ENCODE measurements at places on chromosomes 16 and 17.

DNA sequence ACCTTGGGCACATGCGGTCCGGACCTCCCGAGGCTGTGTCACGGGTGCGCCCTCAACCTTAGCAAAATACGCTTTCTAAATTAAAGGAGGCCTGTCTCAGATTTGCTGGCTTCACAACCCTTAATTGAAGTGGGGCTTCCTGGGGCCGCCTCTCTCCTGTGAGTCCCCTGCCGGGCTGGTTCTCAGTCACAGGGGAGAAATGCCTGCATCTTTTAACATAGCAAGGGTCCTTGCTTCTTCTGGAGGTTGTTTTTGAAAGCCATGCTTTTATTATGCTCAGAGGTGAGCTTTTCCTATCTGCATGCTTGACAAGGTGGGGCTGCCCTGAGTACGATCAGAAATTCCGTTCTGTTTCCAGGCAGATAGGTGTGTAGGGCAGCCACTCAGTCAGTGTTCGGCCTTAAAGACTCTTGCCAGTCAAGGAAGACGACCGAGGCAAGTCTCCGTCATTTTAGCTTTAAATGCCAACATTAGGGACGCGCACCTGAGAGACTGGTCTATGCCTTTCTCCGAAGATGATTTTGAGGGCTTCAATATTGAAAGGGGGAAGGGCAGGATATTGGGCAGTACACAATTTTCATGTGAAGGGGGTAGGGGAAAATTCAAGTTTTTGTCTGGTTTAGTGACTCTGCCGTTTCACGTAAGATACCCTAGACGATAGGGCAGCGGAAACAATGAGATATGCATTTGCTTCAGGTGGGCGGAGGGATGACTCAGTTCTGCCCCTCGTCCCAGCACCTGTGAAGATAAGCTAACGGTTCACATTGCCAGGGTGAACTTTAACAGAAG lies 5.5 kb upstream of the SLC7A5 start:
- DNase-seq = no peak

DNA sequence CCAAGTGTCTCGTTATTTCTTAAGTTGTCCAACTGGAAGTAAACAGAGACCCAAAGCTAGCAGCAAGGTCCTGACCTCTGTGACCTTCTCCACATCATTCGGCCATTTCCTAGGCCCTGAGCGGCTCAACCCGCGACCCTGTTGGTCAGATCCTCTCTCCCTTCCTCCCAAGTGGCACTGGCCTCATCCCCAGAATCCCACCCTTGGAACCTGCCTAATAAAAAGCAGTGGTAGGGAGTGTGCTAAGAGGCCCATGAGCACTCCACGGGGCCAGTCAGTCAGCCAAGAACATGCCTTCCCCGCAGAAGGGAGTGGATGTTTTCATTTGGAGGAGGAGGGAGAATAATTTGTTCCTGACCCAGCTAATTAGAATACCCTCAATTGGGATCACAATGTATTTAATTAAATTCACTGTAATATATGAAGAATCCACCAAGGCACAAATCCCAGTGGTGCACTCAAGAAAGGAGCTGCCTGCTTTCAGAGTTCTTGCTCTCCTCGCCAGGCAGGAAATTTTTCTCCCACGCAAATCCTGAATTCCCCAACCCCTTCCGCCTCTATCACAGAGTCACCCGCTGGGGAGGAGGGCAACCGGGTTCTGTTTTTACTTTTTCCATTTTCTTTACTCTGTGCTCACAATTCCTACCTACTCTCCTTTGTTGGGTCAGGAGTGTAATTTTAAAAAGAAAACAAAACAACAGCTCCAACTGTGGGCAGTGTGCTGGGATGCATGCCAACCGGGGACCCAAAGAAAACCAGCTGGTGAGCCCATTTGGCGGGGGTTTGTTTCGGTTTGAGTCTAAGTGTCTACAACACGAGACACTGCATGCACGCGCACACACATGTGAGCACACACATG lies 153.4 kb downstream of the ZFHX3 start:
- DNase-seq = no peak

GRCh38 chr17:31744511-31744951 lies 114.5 kb downstream of the COPRS start:
- DNase-seq = no peak

- no peak for DNase-seq
These were observed 15.7 kb upstream of the MLKL start for GRCh38 chr16:74716355-74716754.

DNA sequence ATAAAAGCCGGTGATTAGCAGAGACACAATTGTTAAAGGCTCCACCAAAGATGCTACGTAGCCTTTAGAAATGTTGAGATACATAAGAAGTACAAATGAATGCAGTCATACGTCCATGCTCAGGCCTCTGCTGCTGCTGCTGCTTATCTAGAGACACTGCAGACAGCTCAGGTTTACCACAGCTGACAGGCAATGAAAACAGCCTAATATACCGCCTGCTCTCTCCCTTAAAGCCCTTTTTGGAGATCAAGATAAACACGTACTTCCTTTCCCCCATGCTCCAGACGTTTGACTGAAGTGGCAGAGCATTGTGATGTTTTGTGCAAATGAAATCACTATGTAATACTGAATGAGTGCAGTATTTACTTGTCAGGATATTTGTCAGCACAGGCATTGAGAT lies 185.3 kb downstream of the AATF start:
- no peak for DNase-seq

DNA sequence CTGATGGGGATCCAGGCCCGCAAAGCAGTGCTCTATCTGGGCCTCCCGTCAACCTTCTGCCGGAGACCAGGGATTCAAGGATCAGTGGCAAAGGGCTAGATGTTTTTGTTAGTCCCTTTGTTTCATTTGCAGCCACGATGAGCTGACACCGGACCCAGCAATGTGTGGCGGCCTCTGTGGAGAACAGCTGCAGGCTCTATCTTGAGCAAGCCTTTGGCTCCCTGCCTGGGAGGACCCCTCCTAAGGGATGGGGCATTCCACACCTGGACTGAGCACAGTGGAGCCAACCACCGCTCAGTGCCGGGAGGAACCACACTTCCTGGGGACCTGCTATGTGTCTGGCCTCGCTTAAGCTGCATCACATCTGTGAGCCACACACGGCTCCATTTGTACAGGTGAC lies 215.8 kb downstream of the RBFOX3 start:
- DNase-seq = no peak

GRCh38 chr17:319266-319665 lies 33.3 kb downstream of the RPH3AL start:
- DNase-seq = no peak

DNA sequence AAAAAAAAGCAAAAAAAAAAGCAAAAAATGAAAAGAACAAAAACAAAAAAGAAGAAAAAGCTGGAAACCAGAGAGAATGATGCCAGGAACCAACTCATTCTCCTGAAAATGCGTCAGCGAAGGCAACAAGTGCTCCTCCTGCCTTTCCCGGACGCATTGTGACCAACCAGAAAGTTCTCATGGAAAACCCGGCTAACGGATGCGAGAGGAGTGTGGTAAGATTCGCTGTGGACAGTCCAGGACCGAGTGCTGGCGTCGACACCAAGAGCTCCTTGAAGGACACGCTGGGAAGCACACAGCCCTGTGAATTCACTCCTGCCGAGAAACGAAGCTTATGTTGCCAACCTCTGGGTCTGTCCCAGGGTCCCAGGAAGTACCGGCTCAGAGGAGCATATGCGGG lies 43.4 kb downstream of the METRNL start:
- no peak for DNase-seq

DNA sequence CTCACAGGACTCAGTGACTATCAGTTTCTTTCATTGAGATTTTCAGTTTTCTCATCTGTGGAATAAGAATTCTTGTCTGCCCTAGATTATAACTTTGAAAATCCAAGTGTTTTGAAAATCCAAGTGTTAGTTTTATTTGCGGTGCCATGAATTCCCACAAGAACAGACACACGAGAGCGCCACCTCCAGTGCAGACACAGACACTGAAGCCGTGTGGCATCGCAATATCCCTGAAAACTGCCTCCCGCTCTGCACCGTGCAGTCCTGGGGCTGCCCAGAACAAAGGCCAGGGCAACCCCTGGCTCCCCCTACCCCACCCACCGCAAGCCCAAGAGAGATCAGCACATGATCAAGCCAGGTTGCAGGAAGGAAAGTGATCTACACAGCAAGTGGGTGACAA lies 229.5 kb upstream of the ASIC2 start:
- DNase-seq = no peak

GRCh38 chr17:30838202-30838807 lies 6.5 kb downstream of the ATAD5 start:
- DNase-seq = no peak

All from fibroblast of skin of left biceps (primary cell).